ENCODE measurements at places on chromosomes 4 and X.

GRCh38 chr4:163157157-163157556 is 9.5 kb downstream of the NAF1 start:
- DNase-seq = no peak

DNA sequence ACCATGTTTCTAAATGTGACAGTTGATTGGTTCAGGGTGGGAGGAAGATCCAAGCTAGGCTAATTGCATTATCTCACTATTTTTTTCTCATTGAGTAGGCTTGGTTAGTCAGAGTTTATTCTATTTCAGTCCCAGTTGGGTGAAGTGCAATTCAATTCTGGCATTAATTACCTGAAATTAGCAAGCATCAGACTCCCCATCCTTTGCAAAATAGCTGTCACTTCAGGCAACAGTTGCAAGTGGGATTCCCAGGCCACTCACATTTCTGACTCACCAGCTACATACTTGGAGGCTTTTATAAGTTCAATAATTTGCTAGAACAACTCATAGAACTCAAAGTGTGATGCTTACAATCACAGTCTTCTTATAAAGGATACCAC is 155.8 kb upstream of the HAND2 start:
- no peak for DNase-seq

DNA sequence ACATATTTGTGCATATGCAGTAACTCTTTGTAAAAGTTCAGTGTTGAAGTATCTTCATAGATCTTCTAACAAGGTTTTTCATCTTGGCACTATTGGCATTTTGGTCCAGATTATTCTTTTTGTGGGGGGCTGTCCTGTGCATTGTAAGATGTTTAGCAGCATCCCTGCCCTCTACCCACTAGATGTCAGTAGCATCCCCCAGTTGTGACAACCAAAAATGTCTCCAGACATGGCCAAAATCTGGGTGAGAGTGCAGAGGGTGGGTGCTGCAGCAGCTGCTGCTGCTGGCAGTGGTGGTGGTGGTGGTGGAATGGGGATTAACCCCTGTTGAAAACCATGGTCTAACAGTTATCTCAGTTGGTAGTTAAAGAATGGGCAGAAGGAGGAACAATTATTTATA is 370.0 kb downstream of the GPAT3 start:
- DNase-seq = no peak

DNA sequence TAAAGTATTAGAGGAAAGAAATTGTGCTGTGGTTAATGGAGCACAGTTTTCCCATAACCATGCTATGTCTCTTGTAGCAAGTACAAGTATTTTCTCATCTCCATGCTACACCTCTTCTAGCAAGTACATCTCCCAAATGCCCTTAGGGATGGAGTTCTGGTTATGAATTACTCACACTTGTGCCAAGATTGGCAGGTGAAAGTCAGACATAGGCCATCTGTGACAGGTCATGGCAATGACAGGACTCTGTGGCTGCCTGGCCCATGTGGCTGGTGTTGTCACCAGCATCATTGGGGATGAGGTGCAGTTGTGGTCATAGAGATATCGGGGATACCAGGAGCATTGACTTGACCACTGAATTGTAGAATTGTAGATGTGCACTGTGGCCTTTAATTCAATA is 310.2 kb downstream of the FAT4 start:
- DNase-seq = no peak

DNA sequence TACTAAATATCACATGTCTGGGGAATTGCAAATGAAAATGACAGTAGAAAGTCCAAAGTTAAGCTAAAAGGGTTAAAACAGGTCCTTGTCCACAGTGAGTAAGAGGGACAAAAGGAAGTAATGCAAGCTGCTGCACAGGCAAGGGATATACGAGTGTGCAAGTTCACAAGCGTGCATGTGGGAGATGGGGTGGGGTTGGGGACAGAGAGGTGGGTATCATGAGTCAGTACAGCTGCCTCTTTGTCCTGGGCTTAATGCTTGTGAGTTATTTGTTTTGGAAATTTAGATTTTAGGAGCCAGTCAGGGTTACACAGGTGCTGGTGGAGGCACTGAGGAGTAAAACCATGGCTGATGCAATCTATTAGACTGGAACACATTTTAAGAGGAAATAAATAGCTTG is 3.3 kb upstream of the GPRASP2 start:
- DNase-seq = no peak

DNA sequence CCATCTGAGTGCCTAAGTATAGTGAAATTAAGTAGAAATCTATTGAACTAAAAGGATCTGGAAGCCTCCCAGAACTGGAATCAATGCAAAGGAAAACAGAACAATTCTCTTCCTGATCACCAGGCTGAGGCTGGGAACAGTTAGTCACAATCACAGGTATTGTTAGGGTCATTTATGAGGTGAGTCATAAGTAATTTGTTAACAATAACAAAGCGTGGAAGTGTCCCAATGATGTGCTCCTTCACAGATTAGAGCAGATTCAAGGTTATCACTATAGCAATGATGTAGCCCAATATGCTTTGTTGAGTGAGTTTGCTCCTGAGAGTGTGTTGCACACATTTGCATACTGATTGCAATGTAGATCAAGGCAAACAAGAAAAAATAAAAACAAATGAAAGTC is 228.1 kb downstream of the ZNF674 start:
- no peak for DNase-seq

DNA sequence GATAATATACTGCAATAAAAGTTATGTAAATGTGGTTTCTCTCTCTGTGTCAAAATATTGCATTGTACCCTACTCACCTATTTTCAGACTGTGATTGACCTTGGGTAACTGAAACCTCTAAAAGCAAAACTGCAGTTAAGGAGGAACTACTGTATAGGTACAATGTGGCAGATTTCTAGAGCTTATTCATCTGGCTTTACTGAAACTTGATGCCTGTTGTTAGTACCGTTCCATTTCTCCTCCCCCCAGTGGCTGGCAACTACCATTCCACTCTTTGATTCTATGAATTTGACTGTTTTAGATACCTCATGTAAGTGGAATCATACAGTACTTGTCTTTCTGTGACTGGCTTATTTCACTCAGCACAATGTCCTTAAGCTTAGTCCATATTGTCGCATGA is 61.9 kb downstream of the HOPX start:
- no peak for DNase-seq

DNA sequence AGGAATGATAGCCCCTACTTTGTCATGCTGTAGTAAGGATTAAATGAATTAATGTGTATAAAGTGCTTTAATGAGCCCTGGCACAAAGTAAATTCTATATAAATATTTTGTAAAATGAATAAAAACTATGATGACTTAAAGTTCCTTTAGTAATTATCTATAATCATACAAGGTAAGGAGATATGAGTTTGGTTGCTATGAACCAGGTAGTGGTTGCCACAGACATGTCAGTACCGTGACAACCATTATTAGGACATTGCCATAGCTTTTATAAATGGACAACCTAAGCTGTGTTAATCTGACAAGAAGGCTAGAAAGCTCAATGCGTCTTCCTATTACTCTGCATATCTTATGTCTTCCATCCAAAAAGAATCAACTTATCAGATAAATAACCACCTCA is at the start of gene ARL13A:
Gene ARL13A (plus strand): TSS at position 301 of the 400 bp plus-strand sequence. CDS start 3,982 bp downstream, outside the sequence.
- DNase-seq = no peak

DNA sequence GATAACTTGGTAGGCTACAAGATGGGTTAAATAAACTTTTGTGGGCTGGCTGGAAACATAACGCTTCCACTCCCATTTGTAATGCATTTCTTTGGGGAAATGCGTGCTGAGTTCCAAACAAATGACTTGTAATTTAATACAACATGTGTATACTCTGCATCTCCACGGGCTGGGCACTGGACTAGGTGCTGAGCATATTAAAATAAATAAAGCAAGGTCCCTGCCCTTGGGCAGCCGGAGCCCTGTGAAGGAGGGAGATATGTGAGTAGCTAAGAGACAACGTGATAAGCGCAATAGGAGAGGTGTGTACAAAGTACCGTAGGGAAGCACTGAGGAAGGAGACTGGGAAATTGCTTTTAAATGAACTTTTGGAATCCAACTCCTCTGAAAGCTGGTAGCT is 147.2 kb upstream of the RBPJ start:
- DNase-seq = no peak

GRCh38 chr4:98618680-98619079 is 39.7 kb downstream of the TSPAN5 start:
- DNase-seq = no peak

DNA sequence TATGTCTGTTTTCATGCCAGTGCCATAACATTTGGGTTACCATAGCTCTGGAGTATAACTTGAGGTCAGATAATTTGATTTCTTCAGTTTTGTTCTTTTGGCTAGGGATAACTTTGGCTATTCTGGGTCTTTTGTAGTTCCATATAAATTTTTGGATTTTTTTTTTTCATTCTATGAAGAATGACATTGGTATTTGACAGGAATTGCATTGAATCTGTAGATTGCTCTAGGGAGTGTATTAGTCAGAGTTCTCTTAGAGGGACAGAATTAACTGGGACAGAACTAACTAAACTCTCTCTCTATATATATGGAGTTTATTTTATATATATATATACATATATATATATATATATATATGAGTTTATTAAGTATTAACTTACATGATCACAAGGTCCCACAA is 32.2 kb upstream of the SLIT2 start:
- no peak for DNase-seq

DNA sequence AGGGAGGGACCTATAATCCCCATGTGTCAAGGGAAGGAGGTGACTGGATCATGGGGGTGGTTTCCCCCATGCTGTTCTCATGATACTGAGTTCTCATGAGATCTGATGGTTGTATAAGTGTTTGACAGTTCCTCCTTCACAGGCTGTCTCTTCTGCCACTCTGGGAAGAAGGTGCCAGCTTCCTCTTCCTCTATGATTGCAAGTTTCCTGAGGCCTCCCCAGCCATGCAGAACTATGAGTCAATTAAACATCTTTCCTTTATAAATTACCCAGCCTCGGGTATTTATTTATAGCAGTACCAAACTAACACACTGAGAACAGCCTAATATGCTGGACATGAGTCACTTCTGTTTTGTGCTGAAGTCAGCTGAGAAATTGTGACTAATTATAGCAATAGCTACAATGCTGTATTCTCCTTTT is 656.9 kb upstream of the CPEB2 start:
- DNase-seq = no peak

GRCh38 chr4:163121689-163122088 is 45.0 kb downstream of the NAF1 start:
- DNase-seq = no peak

DNA sequence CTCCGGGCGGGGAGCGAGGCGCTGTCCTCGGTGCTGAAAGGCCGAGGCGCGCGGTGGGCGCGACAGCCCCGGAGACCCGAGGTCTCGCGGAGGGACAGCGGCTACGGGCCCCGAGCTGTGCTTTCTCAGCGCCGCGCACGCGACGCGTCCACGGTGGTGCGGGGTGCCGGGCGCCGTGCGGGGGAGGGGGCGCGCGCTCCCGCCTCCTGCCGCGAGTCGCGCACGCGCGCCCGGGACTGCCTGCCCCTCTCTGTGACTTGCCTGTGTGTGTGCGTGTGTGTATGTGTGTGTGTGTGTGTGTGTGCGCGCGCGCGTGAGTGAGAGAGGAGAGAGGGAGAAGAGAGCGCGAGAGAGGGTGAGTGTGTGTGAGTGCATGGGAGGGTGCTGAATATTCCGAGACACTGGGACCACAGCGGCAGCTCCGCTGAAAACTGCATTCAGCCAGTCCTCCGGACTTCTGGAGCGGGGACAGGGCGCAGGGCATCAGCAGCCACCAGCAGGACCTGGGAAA is at the start of gene GRIA2:
Gene GRIA2 (plus strand): TSS at position 358 of the 511 bp plus-strand sequence. CDS start 315 bp downstream, outside the sequence.
- DNase-seq = no peak

GRCh38 chr4:16659694-16660093 is 238.8 kb downstream of the LDB2 start:
- no peak for DNase-seq

DNA sequence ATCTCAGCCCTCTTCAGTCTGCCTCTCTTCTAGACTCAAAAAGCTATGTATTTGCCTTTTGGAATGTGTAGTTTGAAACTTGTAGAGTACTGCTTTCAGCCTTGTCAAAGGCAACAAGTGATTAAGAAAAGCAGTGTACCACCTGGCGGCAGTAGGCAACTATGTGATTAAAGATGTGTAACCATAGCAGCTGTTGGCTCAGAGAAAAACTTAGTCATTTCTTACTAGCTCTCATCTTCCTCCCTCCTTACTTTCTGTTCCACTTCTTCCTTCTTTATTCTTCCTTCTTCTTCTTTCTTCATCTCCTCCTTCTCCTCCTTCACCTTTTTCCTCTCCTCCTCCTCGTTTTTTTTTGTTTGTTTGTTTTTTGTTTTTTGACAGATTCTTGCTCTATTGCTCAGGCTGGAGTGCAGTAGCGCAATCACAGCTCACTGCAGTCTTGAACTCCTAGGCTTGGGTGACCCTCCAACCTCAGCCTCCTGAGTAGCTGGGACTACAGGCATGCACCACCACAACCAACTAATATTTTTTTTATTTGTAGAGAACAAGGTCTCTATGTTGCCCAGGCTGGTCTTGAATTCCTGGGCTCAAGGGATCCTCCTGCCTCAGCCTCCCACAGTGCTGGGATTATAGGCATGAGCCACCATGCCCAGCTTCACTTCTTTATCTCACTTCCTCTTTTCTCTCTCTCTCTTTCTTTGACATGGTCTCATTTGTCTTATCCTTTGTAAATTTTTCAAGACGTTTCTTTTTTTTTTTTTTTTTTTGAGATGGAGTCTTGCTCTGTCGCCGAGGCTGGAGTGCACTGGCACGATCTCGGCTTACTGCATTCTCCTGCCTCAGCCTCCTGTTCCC is 32.6 kb downstream of the ABHD18 start:
- peak; percentile 16 for DNase-seq

- DNase-seq = no peak
These were observed 53.0 kb downstream of the CHST7 start for GRCh38 chrX:46626566-46626965.

DNA sequence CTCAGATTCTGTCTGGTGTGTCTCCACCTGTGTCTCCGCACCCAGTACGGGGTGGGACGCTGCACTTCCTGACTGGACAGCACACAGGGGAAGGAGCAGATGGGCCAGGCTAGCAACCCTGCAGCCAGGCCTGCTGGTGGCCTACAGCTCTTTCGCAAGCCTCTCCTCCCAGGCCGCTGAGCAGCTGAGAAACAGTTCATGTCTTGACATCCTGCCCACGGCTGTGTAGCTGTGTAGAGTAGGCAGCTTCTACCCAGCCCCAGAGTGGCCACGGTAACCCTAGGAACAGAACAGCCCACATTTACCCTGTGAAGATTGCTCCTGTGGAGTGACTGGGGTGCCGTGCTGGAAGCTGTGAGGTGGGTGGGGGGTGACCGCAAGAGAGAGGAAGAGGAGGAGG is 38.9 kb downstream of the CCNQ start:
- no peak for DNase-seq
